ENCODE measurements at places on chromosomes 6 and 20.

DNA sequence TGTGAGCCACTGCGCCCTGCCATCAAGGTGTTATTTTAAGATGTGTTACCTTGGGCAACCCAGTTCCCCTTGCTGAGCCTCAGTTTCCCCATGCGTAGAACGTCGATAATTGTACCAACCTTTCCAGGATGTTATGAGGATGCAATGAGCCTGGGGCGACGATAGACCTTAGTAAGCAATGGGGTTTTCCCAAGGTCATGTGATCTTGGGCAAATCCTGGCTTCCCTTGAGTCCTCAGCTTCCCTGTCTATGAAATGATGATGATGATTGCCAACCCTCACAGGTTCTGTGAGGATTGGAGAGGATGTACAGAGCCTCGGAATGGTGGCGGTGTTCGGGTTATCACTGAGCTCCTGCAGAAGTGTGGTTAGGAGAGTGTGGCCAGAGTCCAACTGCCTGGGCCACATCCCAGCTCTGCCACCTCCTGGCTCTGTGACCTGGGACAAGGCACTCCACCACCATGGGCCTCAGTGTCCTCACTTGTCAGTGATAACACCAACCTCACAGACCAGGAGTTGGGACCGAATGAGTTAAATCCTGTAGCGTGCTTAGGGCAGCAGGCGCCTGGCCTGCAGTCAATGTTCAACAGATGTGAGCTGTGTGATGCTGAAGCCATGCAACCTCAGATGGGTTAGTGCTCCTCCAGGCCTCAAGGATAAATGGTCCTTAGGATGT lies 23.4 kb downstream of the SIRPA start:
- DNase-seq, result no peak

- no peak for DNase-seq
Measured at GRCh38 chr6:15420959-15421438, 175.1 kb downstream of the JARID2 start.

- DNase-seq, result no peak
Measured at GRCh38 chr20:50561379-50562078, 51.3 kb downstream of the PTPN1 start.

DNA sequence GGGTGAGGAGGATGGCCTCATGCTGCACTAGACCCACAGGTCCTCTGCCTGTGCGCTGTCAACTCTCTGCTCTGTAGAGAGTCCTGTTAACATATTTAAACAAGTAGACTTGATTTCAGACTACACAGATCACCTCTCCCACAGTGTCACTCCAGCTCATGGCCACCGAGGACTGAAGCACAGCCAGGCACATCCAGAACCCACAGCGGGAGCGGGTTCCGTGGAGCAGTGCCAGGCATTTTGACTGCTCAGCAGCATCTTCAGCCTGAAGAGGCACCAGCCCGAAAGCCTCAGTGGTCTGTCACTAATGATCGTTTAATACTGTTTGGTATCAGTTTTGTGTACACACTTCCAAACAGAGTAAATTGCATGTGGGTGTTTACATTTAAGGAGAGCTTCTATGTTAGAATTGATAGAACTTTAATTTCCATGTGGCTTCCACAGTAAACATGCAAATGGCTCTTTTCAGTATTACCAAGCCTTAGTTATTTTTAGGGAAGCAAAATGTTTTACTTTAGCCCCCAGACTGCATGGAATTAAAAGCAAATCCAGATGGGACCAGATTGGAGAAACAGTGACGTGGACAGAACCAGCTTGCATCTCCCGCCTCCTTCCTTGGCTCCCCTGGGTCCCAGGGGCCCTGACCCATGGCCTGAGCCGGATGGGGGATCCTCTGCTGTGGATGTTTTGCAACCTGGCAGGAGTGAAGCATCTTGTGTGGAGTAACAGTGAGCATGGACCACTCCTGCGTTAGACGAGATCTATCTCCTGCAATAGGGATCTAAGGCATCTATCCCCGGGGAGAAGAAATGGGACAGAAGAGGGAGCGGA lies 196.7 kb upstream of the CDH4 start:
- DNase-seq, result no peak

- DNase-seq, result peak; percentile 44
Measured at GRCh38 chr6:108942556-108943492, 94.6 kb downstream of the ARMC2 start.

DNA sequence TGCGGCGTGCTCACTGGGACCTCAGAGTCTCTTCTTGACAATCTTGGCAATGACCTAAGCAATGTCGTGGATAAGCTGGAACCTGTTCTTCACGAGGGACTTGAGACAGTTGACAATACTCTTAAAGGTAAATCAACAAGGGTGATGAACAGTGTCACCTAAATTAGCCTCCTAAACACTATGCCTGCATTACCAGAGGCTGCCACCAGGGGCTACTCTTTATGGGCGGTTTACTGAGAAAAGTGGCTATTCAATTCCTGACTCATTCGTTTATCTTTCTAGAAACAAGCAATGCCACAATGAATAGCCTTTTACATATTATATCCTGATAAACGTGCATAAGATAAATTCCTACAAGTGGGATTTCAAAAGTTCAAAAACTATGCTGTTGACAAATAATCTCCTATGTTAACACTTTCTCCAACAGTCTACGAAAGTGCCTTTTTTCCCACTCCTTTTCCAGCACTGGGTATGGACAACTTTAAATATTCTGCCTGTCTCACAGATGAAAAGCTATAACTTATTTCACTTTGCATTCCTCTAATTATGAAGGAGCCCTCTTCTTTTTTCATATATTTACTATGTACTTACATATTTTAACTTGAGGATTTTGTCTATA lies 1.3 kb downstream of the BPIFA2 start:
- DNase-seq, result no peak

- DNase-seq, result no peak
Measured at GRCh38 chr6:127635091-127635490, 58.1 kb downstream of the C6orf58 start.

Measured in SK-N-DZ (cell line).